ENCODE measurements at places on chromosomes 7 and 10.

GRCh38 chr10:31958856-31959255 is 30.2 kb upstream of the ARHGAP12 start:
- no peak for DNase-seq

- DNase-seq = no peak
Measured at GRCh38 chr10:13624630-13625029, 37.9 kb downstream of the PRPF18 start.

DNA sequence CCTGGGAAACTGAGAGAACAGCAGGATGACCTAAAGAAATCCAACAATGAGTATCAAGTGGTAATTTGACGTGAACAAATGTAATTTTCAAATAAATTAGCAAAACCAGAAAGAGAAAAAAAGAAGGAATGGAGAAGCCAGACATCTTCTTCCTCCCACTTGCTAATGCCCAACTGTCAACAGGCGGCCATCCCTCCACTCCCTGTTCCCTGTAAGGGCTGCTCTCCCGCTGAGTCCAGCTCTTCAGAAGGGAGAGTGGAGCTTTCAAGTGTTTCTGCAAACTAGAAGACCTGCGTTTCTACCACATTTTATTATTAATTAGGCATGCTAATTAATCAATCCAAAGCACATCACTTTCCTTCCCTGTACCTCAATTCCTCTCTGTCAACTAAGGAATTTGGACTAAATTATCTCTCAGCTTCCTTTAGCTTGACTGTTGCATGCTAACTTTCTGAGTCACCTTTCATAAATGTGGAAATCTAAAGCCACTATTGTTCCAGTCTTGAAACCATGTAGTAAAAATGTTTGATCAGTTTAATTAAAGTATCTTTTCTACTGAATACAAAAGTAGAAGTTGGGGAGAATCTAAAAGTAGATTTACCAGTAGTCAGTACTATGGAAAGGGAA is 48.4 kb upstream of the CUL1 start:
- no peak for DNase-seq

DNA sequence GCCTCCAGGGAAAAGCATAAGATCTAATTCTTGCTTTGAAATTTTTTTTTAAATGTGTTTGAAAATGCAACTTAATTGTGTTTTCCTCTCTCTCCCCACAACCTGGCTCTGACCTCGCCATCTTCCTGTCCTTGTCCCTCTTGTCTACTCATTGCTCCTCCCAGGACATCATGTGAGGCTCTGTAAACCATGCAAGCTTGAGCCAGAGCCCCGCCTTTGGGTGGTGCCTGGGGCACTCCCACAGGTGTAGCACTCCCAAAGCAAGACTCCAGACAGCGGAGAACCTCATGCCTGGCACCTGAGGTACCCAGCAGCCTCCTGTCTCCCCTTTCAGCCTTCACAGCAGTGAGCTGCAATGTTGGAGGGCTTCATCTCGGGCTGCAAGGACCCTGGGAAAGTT is 9.8 kb upstream of the CDHR1 start:
- no peak for DNase-seq

GRCh38 chr10:18279173-18279572 is 138.9 kb downstream of the CACNB2 start:
- no peak for DNase-seq

DNA sequence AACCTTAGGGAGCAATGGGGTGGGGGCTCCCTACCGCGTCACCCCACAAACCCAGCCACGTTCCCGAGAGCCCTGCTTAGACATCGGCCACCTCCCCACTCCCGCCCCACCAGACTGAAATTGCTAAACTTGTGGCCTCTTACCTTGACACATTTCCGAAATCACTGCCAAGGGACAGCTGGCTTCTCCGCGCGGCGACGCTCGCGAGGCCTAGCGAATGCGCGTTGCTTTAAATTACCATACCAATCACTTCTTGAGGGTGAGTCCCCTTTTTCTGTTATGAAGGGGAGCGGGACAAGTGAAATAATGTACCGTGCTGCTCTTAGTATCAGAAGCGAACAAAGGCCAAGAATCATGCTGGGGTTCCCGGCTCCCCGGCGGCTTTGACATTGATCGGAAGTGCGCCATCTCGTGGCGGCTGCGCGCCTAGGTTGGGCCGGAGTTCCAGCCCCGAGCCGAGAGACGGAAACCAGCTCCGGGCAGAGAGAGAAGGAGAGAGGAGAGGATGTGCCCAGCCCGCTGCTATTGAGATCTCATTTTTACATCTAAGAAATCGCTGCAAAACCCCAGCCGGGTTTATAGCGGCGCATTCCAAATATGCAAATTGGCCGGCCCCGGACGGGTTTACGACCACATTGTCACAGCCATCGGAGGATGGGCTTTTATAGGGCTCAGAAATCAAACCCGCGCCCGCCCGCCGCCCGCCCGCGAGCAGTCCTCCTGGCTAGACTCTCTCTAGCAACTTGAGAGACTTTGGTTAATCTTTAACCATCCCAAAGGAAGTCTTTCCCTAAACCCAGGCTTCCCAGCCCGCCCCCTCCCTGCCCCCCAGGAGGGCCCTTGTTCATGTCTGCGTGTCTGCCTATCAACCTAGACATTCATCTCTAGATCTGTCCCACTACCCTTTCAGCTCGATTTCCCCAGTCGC is 5.3 kb downstream of the HOXA11 start:
- peak; percentile 62 for DNase-seq

DNA sequence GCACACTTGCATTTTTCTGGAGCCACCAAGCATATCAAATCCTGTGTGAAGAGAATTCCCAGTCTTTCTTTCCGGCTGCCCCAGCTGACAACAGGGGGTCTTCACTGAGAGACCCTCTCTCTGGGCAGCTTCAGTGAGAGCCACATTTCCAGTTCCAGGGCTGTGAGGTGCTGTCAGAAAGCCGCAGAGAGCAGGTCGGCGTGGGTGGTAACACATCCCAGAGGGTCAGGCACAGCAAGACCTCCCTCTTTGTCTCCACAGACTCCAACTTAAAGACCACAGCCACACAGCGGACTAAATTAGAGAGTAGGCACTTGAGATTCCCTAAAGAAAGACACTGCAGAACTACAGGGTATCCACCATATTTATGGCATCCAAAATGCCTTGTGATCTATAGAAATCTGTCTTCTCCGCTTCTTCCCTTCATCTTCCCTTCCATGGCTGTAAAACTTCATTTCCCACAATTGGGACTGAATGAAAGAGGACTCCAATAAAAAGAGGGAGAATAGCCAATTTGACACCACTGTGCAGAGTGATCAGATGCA is 116.0 kb upstream of the C7orf33 start:
- peak; percentile 70 for DNase-seq

GRCh38 chr10:4351723-4352413 is 474.1 kb upstream of the AKR1E2 start:
- no peak for DNase-seq

DNA sequence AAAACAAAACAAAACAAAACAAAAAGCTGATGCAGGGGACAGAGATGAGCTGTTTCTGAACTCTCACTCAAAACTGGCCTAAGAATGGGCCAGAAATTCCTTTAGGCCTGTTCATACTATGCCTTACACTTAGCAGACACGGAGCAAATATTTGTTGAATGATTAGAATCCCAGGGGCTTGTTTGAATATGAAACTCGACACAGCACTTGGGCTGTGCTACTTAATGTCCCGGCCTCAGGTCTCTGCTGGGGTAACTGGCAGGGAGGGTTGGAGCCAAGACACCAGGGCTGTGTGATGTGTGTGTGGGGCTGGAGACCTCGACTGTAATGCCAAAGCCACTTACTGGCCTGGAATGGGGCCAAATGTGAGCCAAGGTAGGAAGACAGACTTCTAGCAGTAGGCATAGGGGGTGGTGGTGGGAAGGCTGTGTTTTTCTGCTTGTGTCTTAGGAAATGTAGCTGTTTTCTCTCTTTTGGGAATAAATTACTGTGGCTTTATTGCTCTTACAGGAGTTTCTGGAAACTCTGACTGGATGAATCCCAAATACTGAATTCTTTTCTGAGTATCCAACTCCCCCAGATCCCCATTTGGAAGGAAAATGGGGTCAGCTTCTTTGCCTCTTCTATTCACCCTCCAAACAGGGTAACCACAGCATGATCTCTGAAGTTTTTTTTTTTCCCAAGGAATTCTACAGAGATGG is 66.7 kb downstream of the EMX2 start:
- DNase-seq = no peak

GRCh38 chr10:34187201-34187600 is 627.9 kb downstream of the PARD3 start:
- no peak for DNase-seq

- no peak for DNase-seq
Measured at GRCh38 chr10:54415483-54415882, 385.5 kb downstream of the PCDH15 start.

DNA sequence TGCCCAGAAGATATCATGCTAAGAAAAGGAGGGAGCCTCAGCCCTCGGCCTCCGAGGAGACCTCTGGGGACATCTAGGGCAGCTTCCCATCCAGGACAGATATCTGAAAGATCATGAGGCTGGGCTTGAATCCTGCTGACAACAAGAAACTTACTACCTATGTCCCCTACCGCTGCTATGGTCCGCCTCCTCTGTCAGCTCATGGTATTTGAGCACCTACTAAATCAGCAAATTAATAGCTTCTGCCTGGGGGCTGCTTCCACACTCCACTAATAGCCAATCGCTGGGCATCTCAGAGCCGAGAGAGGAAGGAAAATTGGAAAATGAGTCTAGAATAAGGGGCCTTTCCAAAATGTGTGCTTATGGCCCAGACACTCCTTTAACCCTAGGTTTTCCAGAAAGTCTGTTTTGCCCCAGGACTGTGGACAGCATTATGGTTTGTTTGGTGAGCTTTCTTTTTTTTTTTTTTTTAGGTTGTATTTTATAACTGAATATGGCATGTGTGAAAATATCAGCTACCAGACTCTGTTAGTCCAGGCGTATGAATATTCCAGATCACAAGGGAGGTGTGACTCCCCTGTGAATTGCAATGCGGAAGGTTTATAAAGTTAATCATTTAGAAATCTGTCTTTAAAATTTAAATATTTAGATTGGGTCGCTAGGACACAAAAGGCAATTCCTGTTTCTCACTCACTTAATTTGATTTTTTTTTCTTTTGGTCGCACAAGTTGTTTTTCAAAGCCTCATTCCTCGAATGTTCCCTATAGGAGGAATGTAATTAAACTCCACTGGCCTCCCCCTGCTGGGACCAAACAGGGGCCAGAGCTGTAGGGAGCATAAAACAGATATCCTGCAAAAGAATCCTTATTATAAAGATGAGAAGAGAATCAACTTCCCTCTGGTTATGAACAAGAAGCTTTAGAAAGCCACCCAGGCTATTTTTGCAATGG is 89.4 kb downstream of the PARP12 start:
- no peak for DNase-seq

DNA sequence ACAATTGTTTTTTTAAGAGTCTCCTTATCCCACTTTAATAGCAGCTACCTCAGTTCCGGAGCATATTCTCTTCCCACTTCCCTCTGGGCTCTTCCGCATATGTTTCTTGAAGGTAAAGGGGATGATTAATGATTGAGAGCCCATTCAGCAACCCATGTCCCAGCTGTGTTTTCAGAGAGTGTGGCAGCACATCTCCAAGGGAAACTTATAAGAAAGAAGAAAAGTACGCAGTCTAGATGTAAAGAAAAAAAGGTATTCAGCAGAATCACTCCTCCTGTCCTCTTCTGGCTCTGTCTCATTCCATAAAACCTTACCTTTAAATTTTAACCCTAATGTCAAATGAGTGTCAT is 9.7 kb upstream of the ANKRD7 start:
- no peak for DNase-seq

DNA sequence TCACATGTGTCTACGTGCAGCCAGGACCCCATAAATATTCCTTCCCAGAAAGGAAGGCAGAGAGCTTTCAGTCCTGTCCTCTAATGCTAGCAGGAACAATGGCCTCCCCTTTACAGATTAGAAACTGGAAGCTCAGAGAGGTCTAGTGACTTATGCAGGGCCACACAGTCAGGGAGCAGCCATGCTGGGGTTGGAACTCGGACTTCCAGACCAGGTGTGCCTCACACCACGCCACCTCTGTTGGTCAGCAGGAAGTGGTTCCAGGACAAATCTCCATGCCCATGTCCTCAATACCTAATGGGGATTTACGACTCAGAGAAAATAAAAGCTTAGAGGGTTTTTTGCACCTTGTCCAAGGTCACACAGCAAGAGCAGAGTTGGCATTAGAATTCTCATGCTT is 378.9 kb downstream of the RPS24 start:
- DNase-seq = no peak

- no peak for DNase-seq
Measured at GRCh38 chr7:30533886-30534285, 29.3 kb upstream of the GGCT start.

GRCh38 chr10:43809211-43809930 is 160.7 kb upstream of the ZNF32 start:
- DNase-seq = no peak

DNA sequence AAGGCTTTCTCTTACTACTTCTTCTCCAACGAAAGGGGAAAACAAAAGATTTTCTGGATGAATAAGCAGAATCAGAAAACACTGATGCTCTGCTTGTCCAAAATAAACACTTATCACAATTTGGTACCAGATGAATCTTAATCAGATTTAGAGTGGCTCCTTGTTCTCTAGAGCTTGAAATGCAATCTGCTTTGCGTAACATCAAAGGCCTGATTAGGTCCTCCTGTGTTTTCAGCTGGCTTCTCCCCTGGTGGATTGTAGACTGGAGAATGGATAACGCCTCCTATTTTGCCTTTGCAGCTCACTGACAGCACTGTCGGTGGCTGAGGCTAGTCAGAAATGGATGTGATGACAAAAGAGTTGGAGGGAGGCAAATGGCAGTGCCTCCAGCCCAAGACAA is 91.2 kb downstream of the FAM13C start:
- DNase-seq = peak; percentile 13

DNA sequence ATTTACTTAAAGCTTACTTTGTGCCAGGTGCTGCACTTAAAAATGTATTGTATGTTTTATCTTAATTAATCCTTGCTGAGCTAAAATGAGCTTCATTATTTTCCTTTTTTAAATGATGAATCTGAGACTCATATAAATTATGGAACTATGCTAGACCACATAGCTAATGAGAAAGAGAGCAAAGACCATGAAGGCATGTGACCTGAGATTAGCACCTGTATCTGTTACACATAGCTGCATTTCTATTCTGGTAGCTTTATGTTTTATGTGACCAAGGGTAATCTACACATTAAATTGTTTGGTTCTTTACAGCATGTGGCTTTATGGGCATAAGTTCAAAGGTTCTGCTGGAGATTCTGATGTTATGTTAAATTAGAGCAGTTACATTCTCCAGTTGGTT is 839.1 kb upstream of the SORCS1 start:
- DNase-seq = no peak

DNA sequence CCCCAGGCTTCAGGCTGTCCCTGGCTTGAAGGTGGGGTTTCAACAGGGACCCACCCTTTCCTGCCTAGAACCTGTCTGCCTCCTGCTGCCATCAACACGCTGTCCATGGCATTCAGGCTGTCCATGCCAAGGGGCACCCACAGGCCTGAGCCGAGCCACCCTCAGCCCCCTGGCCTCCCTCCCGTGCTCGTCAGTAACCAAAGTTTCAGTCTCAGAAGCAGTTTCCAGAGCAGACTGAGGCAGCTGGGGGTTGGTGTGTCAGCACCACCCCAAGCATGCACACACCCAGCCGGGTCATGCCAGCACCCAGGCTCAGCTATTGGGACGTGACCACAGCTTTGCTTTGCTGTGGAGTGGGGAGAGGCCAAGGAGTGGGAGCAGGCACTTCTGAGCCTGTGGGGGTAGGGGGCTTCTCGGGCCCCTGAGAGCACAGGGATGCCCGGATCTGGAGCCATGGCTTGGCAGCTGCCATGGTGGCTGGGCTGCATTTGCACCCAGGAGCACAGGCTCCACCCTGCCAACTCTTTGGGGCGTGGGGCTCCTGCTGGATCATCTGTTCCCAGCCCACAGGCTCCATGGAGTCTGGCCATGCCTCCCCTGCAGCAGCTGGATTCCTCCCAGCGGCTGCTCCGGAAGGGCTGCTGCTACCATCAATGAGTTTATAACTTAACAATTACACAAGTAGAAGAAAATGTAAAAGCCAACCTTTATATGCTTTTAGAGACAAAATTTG is 314.5 kb upstream of the SEMA3C start:
- DNase-seq = no peak

Data from neural progenitor cell (in vitro differentiated cells).